ENCODE measurements at places on chromosomes 5 and 9.

DNA sequence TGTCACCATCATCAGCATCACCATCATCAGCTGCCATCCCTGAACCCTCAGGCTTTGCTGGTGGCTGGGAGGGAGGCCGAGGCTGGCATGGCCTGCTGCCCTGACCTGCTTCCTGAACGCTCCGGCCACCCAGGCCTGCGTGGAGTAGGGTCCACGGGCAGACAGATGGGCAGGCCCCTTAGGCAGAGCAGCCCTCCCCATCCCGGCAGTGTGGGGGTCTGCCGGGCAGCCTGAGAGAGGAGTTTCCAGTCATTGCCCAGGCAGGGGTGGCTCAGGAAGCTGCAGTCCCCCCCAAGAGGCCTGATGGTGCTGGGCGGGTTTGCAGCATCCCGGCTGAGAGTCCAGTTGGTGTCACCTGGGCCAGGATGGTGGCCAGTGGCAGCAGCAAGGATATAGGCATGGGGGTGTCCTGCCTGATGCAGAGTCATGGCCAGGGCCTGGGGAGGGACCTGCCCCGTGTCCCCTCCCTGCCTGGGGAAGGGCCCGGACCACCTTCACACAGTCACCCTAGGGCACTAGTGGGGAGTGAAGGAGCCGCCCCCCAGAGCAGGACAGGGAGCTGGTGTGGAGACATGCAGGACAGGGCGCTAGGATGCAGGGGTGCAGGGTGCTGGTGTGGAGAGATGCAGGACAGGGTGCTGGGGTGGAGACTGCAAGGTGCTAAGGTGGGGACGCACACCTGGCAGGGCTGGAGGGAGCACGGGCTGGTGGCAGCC, 7.7 kb upstream of the EGFL7 start:
- no peak for DNase-seq

- no peak for DNase-seq
Measured at GRCh38 chr5:65506961-65507360, 25.2 kb upstream of the ADAMTS6 start.

DNA sequence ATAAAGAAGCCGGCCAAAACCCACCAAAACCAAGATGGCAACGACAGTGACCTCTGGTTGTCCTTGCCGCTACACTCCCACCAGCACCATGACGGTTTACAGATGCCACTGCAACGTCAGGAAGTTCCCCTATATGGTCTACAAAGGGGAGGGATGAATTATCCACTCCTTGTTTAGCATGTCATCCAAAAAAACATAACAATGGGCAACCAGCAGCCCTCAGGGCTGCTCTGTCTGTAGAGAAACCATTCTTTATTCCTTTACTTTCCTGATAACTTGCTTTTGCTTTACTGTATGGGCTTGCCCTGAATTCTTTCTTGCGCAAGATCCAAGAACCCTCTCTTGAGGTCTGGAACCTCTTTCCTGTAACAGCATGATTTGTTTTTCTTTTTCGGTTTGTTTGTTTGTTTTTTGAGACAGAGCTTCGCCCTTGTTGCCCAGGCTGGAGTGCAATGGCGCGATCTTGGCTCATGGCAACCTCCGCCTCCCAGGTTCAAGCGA, 2.0 kb upstream of the UAP1L1 start:
- DNase-seq: no peak

- DNase-seq: no peak
Measured at GRCh38 chr5:137370096-137371071, 128.7 kb downstream of the SPOCK1 start.

- DNase-seq: no peak
Measured at GRCh38 chr5:35821513-35821912, 35.2 kb upstream of the IL7R start.

DNA sequence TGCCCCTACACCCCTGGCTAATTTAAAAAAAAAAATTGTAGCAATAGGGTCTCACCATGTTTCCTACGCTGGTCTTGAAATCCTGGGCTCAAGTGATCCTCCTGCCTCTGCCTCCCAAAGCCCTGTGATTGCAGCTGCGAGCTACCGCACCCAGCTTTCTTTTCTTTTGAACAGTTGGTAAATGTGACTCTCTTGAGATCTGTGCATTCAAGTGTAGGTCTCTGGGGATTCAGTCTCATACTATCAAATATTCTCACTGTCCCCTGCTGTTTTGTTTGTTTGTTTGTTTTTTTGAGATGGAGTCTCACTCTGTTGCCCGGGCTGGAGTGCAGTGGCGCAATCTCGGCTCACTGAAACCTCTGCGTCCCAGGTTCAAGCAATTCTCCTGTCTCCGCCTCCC, 42.3 kb upstream of the CXXC5 start:
- no peak for DNase-seq

- no peak for DNase-seq
Measured at GRCh38 chr5:151480384-151481293, 33.2 kb downstream of the SLC36A1 start.

DNA sequence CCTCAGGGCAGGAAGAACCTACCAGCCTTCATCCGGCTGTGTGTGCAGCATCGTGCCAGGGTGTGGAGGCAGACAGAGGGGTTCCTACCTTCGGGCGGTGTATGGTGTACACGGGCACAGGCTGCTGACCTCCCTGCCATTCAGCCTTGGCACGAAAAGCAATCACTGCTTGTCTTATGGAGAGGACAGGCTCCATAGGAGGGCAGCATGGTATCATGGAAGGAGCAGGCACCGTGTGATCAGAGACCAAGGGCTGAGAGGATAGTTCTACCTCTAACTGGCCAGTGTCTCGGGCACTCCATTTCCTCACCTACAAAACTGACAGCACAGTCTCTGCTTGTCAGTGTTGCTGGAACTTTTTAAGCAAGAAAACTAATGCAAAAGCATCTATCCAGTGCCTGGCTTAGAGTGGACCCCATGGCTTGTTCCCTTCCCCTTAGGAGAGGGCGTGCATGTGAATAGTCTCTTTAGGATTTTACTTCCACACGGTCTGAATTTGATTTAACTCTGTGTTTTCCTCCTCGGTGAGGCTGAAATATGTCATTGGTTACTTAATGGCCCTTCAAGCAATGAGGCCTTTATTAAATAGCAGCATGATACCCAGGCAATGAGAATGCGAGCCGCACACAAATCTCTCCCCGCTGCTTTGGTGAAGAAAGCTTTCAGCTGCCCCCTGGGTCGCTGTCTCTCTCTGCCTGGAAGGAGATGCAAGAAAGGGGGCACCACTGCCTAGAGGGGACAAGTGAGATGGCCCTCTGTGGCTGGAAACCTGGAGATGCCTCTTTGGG, 22.2 kb downstream of the TTLL11 start:
- no peak for DNase-seq

DNA sequence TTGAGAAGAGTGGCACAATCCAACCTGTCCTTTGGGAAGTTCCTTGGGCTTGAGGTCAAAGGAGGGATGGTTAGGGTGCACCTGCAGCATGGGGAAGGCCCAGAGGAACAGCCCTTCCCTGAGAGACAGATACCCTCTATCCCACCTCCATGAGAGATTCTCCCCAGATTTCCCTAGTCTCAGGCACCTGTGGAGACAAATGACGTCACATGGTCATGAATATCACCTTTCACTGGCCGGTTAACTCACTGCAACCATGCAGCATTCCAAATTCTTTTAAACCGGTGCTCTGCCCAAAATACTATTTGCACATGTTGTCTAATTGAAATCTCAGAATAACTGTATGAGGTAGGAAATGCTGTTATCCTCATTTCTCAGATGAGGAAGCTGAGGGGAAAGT, 15.6 kb upstream of the TRIO start:
- no peak for DNase-seq

DNA sequence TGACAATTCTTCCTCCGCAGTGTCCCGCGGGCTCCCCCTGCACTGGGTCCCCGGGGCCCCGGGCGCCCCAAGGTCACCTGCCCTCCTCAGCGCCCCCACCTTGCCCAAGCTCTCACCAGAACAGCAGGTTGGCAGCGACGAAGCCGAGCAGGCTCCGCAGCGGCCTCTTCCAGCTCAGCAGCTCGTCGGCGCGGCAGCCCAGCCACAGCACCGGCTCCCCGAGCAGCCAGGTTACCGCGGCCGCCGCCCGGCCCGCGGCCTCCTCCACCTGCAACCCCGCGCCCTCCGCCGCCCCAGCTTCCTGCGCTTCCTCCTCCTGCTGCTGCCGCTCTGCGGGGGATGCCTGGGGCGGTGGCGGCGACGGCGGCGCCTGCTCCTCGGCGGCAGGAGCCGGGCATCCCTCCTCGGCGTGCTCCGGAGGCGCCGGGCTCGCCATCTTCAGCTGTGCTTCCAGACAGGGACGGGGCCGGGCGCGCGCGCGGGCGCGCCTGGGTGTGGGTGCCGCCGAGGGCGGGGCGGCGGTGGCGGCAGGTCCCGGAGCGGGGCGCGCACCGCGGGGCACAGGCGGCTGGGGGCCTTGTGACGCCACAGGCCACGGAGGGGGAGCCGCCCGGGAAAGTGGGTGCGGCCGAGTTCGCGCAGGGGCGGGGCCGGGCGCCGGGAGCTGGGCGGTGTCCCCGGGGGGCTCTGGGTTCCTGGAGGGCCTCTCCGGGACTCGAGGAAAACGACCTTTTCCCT, at the start of gene RETREG1:
RETREG1 (minus strand) TSS at position 462 of the 738 bp plus-strand sequence; CDS start at position 436, 26 bp downstream.
- no peak for DNase-seq

- DNase-seq: no peak
Measured at GRCh38 chr5:27015758-27016157, 22.6 kb downstream of the CDH9 start.

DNA sequence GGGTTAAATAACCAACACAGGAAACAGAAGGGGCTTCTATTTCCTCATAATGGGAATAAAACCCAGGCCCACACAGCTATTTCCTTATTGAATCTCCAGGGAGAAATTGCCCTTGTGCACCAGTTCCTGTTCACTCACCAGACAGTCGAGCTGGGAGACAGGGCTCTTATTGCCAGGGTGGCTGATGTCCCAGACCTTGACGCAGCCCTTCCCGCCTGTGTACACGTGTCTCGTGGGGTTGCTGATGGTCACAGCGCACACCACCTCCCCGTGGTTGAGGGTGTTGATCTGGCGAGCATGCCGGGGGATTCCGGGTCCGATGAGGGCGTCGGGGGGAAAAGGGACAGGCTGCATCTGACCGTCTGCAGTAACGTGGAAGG, 96.5 kb downstream of the TLE1 start:
- no peak for DNase-seq

GRCh38 chr5:68007451-68007850, 208.1 kb upstream of the PIK3R1 start:
- no peak for DNase-seq

GRCh38 chr5:64918083-64918482, 149.4 kb downstream of the CWC27 start:
- no peak for DNase-seq

DNA sequence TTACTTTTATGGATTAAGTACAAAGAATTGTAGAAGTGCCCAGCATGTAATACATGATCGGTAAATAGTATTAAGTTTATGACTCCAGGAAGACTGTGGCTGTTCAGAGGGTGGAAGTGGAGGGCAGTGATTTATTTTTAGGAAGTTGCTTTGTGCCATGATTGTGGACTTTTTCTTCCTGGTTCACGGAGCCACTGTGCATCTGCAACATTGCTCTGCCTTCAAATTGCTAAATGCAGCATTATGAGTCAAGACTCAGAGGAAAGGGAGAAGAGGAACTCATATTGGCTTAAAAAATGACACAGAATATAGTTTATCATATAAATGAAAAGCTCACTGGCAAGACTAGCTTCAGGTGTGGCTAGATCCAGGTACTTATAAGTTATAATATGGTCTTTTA, 301.5 kb downstream of the KCTD16 start:
- DNase-seq: no peak

GRCh38 chr5:160166069-160166972, 47.1 kb upstream of the PWWP2A start:
- no peak for DNase-seq

DNA sequence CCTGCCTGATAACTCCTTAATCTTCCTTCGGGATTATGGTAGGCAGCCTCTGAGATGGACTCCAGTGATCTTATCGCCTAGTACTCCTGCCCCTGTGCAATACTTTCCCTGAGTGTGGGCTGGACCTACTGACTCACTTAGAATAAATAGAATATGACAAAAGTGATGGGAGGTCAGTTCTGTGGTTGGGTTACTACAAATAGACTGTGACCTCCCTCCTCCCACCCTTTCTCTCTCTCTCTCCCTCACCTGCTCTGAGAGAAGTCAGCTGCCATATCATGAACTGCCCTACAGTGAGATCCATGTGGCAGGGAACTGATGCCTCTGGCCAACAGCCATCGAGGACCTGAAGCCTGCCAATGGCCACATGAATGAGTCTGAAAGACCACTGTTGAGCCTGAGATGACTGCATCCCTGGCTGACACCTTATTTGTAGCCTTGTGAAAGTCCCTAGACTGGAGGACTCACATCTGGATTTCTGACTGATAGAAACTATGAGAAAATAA, 31.7 kb downstream of the NRG2 start:
- DNase-seq: no peak

- DNase-seq: no peak
Measured at GRCh38 chr5:29382780-29383179, 1810.7 kb upstream of the CDH6 start.

DNA sequence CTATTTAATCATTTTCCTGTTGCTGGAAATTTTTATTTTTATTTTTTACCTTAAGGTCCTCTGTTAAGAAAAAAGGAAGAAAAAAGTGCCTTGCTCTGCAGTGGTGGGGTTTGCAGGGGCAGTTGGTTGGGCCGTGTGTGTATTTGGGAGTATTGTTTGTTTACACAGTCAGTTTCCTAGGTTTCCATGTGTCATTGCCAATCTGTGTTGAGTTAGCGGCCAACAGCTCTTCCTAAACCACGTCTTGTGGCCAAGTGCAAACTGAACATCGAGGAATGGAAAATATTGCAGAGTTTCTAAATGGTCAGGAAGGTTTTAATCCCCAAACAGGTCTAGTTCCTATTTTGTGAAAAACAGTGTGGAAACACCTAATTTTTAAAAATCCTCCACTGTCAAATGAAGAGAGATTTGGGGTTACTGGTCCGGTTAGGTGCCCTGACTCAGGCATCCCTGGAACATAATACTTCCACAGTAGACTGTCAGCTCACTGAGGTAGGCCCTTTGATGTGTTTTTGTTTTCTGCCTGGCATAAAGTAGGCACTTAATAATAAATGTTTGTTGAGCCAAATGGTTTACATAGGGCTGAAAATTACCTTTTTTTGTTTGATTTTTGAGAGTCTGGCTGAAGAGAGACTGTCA, 37.0 kb downstream of the MAMDC2 start:
- DNase-seq: no peak

- DNase-seq: no peak
Measured at GRCh38 chr5:79849486-79850315, 141.4 kb downstream of the MTX3 start.

- peak; percentile 2 for DNase-seq
Measured at GRCh38 chr9:32968101-32969011, 33.1 kb downstream of the APTX start.

- no peak for DNase-seq
Measured at GRCh38 chr9:3441197-3441816, 84.5 kb downstream of the RFX3 start.

DNA sequence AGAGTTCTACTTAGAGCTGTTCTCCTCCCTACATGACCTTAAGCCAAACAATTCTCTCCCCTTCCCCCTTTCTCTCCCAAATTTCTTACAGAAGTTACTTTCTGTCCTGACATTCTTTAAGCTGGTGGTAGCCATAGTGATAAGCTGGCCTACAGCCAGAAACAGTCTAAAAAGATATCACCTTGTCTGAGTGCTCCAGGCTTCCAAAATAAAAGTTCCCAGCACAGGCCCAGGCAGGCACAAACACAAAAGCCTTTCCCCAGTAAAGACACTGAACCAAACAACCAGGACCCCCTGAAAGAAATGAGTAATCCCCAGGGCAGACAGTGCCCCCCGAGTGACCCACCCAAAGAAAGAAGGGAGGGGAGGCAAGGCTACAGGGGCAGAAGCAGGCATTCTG, 19.2 kb downstream of the SIL1 start:
- no peak for DNase-seq

- no peak for DNase-seq
Measured at GRCh38 chr5:122351416-122352157, 39.5 kb downstream of the SNCAIP start.
